SHP77 (cell line): ENCODE measurements at places on chromosomes 3 and 15.
A peak's percentile ranks its signal among the peaks of the same experiment; 100 is the strongest.

DNA sequence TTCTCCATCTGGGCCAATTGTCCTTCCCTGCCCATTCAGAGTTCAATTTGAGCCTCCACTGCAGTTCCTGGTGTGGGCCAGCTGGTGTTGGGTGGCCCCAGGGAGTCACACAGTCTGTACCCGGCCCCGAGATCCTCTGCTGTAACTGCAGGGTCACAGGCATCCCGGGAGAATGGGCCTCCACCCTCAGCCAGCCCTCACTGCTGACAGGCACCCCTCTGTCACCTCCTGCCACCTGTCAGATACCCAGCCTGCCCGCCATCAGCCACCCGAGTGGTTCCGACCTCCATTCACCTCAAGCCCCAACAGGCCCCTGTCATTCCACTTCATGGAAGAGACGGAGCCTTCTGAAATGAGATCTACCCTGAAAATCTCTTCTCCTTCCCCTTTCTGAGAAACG is 73.2 kb downstream of the ST8SIA2 start:
- no peak for DNase-seq

GRCh38 chr3:51675201-51675611 is 4.2 kb downstream of the TEX264 start:
- DNase-seq, result no peak

- no peak for DNase-seq
Measured at GRCh38 chr3:138010273-138010590, 267 bp downstream of the CLDN18 start.

DNA sequence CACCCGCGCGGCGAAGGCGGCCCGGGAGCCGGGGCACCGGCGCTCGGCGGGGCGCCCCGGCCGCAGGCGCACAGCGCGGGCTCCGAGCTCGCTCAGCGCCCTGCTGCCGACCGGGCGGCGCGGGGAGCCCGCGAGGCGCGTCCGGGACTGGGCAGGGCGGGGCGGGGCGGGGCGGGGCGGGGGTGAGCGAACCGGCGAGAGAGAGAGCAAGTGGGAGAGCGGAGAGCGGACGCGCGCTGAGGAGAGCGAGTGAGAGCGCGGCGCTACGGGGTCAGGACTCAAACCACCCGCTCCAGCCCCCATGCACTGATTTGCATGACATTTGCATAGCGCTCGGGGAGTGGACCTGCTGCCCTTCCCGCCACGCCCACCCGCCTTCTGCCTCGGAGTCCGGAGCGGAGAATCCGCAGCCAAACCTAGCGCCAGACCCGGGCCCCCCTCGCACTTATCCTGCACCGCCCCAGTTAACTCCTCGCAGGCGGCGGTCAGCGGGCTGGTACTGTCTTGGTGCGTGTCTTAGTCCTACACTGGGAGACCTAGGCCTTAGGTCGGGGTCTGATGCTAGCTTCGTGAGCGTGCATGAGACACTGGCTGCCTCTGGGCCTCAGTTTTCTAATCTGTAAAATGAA is at the start of gene MYLK:
TSS of gene MYLK (minus strand) at position 130 of the 629 bp plus-strand sequence. CDS start 90,491 bp downstream, outside the sequence.
- peak; percentile 66 for DNase-seq

DNA sequence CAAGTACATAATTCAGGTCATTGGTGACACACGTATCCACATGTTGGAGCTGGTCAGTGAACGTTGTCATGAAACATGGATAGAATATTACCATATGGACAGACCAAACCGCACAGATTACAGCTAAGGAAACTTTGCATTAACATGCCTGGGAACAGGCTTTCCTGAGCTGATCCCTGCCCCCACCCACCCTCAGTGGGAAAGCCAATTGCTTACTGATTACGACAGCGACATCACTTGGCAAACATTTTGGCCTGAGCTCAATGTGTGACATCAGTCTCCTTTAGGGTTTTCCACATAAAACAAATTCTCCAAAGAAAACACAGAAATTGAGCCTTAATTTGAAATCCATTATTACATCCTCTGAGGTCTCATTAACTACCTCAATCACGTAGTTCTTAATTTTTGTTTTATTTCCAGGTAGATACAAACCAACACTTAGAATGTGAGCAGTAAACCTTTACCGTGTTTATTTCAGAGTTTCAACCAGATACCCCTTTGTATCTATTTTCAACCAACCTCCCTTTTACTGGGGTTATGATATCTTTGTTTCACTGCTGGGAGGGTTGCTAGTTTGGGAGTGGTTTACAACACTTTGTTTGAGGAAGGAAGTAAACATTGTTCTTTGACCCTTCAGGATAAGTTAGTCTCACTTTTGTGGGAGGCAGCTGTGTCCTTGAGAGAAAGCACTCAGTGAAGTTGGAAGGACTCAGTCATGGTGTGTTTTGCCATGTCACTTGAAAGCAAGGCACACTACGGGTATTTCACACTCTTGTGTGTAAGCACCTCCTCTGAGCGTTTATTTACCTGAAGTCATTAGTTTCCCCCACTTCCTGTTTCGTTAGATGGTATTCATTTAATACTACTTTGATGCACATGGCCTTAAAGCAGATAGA is 103.1 kb downstream of the CMSS1 start:
- DNase-seq, result peak; percentile 50

GRCh38 chr3:132788301-132788671 is 66.1 kb upstream of the NPHP3 start:
- DNase-seq, result no peak
